Stimulated activated CD4-positive, alpha-beta T cell treated with anti-CD3 and anti-CD28 coated beads, Interleukin-1b, Interleukin-23, amount 100 ng/mL, for 48 hours (primary cell): ENCODE measurements at places on chromosomes 13 and 19.
A peak's percentile ranks its signal among the peaks of the same experiment; 100 is the strongest.

DNA sequence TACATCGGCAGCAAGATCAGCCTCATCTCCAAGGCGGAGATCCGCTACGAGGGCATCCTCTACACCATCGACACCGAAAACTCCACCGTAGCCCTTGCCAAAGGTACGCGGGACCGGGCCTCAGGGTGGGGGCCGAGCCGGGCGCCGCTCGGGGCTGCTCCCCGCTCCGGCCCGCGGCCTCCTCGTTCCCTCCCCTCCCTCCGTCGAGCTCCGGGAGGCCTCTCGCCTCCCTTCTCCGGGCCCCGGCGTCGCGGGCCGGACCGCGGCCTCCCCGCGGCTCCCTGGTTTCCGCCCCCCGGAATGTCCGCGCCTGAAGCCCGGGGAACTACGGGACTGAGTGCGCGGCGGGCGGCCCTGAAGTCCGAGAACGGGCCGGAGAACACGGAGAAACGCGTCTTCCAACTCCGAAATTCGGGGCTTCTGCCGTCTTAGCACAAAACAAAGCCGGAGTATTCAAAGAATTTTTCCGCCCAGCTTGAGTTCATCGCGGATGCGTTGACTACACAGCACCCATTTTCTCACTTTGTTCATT is 423 bp downstream of the LSM14A start:
- DNase-seq: peak; percentile 13

GRCh38 chr13:113297370-113298042 is 467 bp downstream of the LAMP1 start:
- peak; percentile 40 for DNase-seq

DNA sequence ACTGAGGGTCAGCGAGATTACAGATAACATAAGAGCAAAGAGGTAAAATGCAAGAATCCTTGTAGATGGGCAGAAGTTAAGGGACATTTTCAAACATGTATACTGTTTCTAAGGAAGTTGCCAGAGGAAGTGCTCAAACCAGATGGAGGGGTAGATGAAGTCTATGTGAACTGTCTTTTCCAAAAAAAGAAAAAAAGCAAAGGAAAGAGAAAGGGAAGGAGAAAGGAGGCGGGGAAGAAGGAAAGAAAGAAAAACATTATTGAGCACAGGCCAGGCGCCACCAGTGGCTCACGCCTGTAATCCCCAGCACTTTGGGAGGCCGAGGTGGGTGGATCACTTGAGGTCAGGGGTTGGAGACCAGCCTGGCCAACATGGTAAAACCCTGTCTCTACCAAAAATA is 5.3 kb downstream of the DMAC2 start:
- no peak for DNase-seq

- DNase-seq: no peak
These were observed 11.6 kb downstream of the DIAPH3 start for GRCh38 chr13:60152114-60152513.

DNA sequence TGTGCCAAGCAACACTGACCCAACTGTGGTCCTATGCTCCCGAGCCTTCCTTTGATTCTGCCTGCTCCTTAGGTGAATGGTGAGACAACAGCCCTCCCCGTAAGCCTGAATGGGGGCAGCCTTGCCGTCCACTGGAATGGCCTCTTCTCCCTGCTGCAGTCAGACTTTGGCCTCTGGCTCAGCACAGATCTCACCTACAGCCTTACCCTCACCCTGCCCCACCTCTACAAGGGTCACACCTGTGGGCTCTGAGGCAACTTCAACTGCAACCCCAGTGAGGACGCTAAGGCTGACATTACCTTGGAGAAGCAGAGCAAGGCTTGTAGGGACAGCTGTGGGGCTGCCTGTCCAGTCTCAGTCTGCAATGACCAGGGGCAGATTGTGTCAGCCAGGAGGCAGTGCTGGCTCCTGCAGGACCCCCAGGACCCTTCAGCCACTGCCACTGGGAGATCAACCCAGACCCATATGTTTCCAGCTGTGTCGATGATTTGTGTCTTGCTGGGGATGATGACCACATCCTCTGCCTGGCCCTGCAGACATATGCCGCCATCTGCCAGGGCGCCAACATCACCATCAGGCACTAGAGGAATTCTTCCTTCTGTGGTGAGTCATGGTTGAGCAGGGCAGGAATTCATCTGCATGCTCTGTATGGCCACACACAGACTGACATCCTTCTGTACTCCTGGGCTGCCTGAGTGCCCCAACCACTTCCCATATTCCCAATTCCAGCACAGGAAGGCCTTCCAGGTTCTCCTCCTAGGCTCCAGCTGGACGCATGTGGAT is 27.3 kb upstream of the FXYD3 start:
- DNase-seq: no peak

- DNase-seq: peak; percentile 56
These were observed at the start of gene NAT14 for GRCh38 chr19:55484593-55485438. Gene NAT14 (plus strand): TSS chr19:55485188. CDS start chr19:55485709, 521 bp downstream.

DNA sequence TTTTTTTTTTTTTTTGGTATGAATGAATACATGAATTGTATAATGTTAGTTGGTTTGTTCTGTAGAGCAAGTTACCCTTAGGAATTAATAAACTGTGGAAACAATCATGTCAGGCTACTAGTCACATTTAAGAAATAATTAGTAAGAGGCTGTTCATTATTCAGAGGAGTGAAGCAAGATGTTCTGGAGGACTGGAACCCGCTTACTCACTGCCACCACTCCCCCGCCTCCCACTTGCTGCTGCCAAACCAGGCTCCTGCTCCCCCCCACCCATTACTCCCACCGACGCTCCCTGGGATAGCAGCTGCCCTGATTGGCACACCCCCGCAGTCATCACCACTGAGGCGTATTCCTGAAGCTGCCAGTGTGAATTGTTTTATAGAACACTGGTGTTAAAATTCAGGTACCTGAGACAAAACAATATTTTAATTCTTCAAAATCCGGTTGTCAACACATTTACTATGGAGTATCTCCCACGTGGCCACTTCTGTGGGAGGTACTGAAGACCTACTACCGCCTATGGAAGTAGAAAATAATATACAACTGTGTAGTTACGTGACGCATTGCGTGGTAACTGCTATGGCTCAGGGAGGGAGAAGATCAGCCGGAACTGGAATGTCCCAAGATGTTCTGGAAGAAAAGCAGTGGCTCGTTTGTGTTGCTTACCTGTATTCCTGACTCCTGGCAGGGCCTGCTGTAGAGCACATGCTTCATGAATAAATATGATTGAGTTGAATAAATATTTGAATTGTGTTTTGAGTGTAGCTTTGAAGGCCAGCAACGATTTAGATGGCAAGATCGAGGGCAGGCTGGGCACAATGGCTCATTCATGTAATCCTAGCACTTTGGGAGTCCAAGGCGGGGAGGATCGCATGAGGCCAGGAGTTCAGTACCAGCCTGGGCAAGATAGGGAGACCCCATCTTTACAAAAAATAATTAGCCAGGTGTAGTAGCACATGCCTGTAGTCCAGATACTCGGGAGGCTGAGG is 1.7 kb downstream of the DPY19L3 start:
- DNase-seq: no peak

- no peak for DNase-seq
These were observed 33.4 kb upstream of the KLF5 start for GRCh38 chr13:73025217-73026012.

DNA sequence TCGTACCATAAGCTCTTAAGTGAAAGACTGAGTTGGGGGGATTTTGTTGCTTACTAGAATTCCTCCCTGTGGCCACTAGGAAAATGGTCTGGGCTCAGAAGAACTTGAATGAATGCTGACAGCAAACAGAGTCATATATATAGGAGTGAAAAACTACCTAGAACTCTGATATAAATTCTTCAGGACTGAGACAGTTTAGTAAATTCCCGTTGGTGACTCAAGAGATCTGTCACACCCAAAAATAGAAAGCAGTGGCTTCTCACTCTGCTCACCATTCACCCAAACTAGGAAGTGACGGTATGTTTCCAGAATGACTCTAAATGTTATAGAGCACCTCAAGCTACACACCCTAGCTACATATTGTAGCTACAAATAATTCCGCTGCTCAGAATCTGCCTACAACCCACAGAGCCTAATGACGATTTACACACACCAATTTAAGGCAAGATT is 116.2 kb downstream of the TBC1D4 start:
- DNase-seq: peak; percentile 31

GRCh38 chr19:45798995-45799517 is 6.4 kb upstream of the DMWD start:
- peak; percentile 43 for DNase-seq
